ENCODE measurements at places on chromosomes 6 and 20. TPM values are rescaled to one million over a fixed set of nuclear protein-coding genes. Genes with fewer than 3 reads are reported as not detected.

The OPRM1 gene
- total RNA-seq, result not detected

The CENPQ gene
- 2.3 TPM for total RNA-seq

The IL17F gene
- total RNA-seq, result not detected

The MAFB gene
- total RNA-seq, result 3.2 TPM

The DUSP22 gene
- 13.5 TPM for total RNA-seq

All from smooth muscle cell of the coronary artery (primary cell).